Activated T-cell treated with anti-CD3 and anti-CD28 coated beads, Interleukin-2, amount 50 U/mL, for 1 hour (primary cell): ENCODE measurements at places on chromosomes 5 and 9.

DNA sequence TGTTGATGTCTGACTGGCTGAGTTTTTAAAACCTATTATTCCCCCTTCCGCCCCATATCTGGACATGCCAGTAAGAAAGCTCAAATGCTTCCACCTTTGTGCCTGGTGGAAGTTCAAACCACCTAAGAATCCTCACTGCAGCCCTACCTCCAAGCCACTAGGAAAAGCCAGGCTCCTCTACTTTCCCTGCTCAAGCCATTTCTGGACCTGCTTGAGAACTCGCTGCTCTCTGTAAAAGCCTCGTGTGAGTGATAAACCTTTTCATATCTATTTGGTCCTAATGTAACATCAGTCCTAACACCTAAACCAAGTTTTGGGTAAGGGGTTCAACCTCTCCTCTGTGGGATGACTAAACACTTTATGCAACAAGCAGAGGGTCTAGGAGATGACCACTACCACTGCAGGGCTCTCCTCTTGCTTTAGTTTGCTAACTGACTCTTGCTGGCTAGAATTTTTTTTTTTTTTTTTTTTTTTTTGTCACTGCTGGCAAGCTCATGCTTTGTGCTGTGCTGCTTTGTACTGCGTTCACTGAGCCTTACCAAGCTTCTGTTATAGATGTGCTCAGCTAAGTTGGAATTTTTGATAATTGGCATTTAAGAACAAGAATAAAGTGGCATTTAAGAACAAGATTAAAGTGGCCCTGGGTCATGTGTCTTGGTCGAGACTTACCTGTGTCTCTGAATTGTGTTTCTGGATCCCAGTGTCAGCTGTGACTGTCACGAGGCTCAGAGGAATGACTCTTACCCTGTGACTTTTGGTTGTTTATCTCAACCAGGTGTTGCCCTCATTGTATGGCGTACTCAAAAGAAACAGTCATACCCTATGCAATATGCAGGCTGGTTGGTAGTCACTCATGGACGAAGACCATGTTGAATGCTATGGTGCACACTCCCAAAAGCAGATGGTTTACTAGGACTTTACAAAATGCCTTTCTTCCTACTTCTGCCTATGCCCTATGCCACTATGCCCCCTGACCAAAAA is 19.5 kb downstream of the TRIM32 start:
- DNase-seq: no peak

DNA sequence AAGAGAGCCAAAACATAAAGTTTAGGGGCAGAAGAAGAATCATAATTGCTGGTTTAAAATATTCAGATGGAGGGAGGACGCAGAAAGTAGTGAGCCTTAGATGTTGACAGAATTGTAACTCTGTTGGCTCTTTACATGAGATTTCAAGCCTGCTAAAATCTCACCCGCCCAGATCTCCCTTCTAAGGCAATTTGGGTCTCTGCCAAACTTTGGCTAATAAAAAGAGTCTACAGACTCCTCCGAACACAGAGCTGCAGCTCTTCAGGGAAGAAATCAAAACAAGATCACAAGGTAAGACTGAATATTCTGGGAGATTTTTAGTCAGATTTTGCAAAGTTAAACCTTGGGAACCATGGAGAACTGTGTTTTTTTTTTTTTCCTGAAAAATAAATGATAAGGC is at the start of gene IL33:
Gene IL33, plus strand, starts transcription at position 246 of the 400 bp plus-strand sequence. CDS start 25,888 bp downstream, outside the sequence.
- no peak for DNase-seq

DNA sequence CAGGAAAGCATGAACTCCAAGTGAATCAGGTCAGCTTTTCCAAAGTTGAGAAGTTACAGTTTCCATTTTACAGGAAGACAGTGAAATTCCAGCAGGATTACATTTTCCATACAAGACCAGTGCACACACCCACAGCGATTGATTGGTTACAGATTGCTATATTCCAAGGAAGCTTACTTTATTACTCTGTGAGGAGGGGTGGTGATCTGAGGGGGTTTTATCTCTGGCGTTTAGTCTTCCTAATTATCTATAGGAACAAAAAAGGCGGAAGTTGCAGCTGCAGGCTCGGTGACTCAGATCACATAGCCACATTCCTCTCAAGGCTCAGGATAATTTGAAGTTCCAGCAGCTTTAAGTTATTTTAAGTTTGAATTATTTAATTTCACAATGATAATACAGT is 450.4 kb upstream of the NMUR2 start:
- no peak for DNase-seq

DNA sequence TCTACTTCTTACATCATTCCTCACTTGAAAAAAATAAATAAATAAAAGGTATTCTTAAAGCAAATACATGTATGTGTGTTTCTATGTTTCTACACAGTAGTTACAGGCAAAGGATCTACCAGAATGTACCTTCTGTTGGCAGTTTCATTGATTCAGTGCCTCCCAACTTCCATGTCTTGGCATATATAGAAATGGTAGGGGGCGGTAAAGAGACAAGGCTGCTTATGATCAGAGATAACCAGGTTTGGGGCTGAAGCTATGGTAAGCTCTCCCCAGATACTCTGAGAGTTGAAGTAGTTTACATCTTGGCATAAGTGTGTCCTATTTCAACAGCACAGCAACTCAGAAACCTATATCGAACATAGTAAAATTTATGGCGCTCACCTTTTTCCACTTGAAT is 1075.4 kb upstream of the C9orf72 start:
- DNase-seq: no peak

GRCh38 chr5:38257308-38258041 is 884 bp upstream of the EGFLAM start:
- DNase-seq: no peak

DNA sequence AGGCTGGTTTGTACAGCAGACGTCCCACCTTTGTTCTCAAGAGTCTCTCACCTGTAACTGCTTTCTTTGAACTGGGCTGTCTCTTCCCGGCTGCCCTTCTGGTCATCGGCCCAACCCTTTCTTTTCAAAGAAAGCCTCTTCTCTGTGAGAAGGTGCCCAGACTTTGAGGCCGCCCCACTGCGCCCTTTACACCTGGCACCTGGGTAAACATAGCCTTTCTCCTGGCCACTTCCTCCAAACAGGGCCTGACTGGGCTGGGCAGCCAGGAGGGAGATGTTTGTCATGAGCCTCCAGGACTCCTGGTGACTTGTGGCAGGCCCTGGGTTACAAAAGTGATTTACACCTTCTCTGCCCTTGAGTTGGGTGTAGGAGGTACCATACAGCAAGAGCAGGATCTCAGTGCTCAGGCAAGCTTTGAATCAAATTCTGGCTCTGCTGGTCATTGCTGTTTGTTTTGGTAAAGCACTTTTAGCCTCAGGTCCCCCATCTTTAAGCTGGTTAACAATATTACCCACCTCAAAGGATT is 127.2 kb upstream of the CXCL14 start:
- no peak for DNase-seq

GRCh38 chr5:6742081-6742758 is 29.0 kb downstream of the TENT4A start:
- DNase-seq: no peak

DNA sequence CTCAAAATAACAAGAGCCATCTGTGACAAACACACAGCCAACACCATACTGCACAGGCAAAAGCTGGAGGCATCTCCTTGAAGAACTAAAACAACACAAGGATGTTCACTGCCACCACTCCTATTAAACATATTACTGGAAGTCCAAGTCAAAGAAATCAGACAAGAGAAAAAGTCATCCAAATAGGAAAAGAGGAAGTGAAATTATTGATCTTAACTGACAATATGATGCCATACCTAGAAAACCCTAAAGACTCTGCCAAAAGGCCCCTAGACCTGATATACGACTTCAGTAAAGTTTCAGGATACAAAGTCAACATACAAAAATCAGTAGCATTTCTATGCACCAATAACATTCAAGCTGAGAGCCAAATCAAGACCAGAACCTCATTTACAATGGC is 30.0 kb upstream of the MACIR start:
- DNase-seq: no peak

GRCh38 chr9:19615036-19615624 is 173.7 kb downstream of the SLC24A2 start:
- DNase-seq: no peak
